Activated CD4-positive, CD25-positive, alpha-beta regulatory T cell (primary cell): ENCODE measurements at places on chromosomes 6 and 20.

- DNase-seq: no peak
These were observed 243.5 kb upstream of the THEMIS start for GRCh38 chr6:128144320-128144719.

- peak; percentile 54 for DNase-seq
These were observed 192.0 kb downstream of the PREX1 start for GRCh38 chr20:48635791-48636267.

- DNase-seq: no peak
These were observed 115.2 kb upstream of the RIN2 start for GRCh38 chr20:19642860-19643259.

- DNase-seq: no peak
These were observed 356.8 kb downstream of the HDGFL1 start for GRCh38 chr6:22925920-22926789.

GRCh38 chr6:137798846-137799245 lies 68.2 kb upstream of the TNFAIP3 start:
- no peak for DNase-seq

DNA sequence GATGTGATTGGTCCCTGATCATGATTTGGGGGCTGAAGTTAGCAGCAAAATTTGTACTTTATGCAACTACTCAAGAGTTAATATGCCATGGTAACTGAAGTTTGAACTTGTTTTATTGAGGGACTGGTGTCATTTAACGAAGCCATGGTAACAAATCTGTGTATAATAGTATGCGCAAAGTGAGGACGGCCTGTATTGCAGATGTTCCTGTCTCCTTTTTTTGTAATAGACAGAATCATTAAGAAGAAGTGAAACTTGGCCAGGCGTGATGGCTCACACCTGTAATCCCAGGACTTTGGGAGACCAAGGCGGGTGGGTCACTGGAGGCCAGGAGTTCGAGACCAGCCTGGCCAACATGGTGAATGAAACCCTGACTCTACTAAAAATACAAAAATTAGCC lies 22.3 kb downstream of the RPRD1B start:
- DNase-seq: no peak

- DNase-seq: no peak
These were observed 4.9 kb upstream of the HMGA1 start for GRCh38 chr6:34231566-34232336.

DNA sequence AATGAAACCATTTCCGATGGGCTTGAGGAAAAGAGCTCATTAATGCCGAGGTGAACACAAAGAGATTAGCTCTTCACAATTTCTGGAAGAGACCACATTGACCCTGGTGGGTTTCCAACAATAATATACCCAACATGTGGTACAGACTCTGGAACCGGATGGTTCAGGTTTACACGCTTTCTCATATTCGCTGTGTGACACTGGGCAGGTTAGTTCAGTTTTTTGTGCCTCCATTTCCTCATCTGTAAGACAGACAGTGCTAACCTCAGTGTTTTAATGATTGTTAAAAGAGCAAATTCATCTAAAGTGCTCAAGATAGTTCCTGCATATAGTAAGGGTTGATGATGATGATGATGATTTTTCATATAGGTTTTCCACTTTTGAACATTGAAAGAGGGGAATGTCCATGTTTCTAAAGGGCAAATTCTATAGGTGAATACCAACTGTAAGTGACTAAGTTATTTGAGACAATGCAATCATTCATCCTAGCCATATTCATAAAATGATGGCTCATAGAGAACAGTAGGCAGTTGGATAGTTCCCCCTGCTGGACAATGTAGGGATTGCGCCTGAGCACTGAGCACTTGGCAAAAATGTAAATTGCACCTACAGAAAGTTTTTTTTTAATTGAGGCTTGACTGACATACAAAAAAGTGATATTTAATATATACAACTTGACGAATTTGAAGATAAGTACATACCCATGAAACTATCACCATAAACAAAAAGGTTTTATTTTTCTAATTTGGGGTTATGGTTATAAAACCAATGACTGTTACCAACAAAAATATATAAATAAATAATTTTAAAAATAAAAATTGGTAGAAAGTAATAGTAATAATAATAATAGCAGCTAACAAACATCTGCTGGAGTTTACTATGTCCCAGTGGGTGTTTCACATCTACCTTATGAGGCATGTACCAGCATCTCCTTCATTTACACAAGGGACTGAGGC lies 2.1 kb upstream of the PERP start:
- peak; percentile 55 for DNase-seq

- no peak for DNase-seq
These were observed 143.7 kb downstream of the SYNDIG1 start for GRCh38 chr20:24612799-24613775.

- DNase-seq: no peak
These were observed 33.3 kb upstream of the PRSS16 start for GRCh38 chr6:27214126-27214601.

GRCh38 chr6:23380465-23380864 lies 745.5 kb upstream of the NRSN1 start:
- no peak for DNase-seq

GRCh38 chr20:25247518-25247955 lies 348 bp upstream of the PYGB start:
- no peak for DNase-seq

DNA sequence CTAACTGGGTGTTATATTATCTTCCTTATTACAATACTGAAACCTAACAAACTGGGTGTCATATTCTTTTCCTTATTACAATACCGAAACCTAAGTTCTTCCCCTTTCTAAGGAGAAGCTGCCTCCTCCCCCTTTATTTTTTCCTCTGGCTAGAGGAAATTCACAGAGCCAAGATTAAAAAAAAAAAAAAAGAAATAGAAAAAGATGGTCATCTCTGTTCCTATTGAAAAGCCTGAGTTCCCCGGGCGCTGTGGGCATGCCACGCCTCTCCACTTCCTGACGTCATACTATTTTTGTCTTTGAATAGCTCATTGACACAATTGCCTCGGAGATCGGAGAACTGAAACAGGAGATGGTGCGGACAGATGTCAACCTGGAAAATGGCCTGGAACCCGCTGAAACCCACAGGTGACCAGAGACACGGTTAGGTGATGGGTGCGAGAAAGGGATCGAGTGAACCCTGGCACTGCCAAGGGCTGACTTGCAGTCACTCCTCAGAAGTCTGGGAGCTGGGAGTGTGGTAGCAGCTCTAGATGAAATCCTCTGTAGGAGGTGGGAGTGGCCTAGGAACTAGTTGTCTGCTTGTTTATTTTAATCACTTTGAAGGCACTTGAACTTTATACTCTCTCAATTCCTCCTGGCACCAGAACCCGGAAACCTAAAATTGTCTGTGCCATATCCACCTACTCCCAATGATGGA lies 82.2 kb upstream of the NAA20 start:
- no peak for DNase-seq

DNA sequence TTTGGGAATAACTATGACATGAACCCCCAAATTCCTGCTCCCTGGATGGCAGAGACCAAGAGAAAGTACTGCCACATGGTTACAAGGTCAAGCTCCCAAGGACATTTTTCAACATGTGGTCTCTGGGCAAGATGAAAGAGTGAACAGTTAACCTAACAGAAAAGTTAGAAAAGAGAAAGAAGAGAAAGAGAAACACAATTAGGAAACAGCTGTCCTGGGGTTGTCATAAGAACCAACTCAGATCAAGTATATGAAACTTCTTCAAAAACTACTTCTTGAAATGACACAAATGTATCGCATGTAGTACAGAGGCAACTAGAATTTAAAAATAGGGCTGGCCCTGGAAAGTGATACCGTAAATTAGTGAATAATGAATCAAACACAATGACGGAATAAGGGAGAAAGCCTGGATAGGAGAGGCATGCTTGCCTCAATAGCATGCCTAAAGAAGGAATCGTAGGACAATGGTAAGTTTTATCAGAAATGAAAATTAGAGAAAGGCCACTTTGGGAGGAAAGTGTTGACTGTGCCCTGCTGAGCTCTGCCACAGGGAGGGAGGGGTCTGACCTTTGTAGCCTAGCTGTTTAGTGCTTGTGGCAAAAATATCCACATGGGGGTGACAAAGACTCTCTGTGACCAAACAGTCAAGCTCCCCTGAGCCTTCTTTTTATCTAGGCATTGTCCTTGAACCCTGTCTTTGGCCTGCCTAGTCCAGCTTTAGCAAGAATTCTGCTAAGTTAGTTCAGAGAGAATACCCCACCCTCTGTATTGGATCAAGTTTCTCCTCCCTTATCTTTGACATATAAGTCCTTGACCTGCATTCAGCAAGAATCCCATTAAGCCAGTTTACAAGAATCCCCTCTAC lies 4.3 kb upstream of the DCBLD1 start:
- no peak for DNase-seq

DNA sequence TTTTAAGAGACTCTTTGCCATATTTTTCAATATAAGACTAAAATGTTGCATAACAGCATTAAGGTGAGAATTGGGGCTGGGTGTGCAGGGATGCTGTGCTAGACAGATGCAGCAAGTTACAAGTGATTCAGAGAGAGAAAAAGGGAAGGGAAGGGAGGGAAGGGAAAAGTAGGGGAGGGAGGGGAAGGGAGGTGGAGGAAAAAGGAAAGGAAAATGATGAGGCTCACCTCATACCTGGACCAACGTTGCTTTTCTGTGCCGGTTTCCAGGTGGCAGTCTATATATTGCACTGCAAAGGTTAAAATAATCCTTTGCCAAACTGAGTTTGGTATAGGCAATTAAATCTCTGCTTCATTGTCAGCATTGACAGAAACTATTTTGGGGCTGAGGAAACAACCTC lies 155.4 kb upstream of the LAMA2 start:
- no peak for DNase-seq

GRCh38 chr6:66926060-66926459 lies 1219.0 kb upstream of the EYS start:
- no peak for DNase-seq

DNA sequence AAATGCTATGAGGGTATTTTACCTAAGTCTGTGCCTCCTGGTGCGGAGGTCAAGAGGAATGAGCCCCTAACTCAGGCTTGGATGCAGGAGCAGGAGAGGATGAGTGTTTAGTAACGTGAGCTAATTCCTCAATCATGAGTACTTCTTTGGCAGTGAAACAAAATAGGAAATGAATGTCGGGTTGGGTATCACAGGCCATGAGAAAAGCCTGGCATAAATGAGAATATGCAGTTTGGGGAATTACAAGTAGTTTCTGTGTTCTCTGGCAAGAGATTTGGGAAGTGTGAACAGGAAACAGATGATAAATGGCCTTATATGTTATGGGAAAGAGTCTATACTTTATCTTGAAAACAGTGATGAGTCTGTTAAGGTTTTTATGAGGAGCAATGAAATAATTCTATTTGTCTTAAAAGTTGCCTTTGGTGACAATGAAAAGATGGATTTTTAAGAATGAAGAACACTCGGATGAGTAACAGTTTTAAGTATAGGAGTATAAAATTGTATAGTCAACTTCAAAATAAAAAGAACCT lies 59.0 kb upstream of the RNF146 start:
- no peak for DNase-seq

GRCh38 chr20:63745961-63746731 lies 6.6 kb downstream of the SLC2A4RG start:
- no peak for DNase-seq

DNA sequence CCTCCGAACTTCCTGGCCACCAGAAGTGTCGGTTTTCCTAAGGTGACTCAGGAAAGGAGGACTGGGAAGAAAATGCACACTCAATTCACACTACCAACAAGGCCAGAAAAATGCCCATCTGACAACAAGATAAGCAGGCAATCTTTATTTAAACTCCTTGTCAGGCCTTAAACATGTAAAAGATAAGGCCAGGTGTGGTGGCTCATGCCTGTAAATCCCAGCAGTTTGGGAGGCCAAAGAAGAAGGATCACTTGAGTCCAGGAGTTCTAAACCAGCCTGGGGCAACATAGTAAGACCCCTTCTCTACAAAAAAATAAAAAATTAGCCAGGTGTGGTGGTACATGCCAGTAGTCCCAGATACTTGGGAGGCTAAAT lies 7.6 kb upstream of the ID1 start:
- no peak for DNase-seq

- DNase-seq: no peak
These were observed 78.5 kb upstream of the BHLHE23 start for GRCh38 chr20:63085151-63085861.

GRCh38 chr6:170459451-170459850 lies 93.7 kb downstream of the PSMB1 start:
- DNase-seq: no peak

- DNase-seq: no peak
These were observed 33.2 kb upstream of the MYB start for GRCh38 chr6:135147637-135148592.

GRCh38 chr6:9943986-9944385 lies 470.9 kb downstream of the TFAP2A start:
- no peak for DNase-seq

- DNase-seq: no peak
These were observed 17.4 kb upstream of the ARMC12 start for GRCh38 chr6:35719404-35719829.

DNA sequence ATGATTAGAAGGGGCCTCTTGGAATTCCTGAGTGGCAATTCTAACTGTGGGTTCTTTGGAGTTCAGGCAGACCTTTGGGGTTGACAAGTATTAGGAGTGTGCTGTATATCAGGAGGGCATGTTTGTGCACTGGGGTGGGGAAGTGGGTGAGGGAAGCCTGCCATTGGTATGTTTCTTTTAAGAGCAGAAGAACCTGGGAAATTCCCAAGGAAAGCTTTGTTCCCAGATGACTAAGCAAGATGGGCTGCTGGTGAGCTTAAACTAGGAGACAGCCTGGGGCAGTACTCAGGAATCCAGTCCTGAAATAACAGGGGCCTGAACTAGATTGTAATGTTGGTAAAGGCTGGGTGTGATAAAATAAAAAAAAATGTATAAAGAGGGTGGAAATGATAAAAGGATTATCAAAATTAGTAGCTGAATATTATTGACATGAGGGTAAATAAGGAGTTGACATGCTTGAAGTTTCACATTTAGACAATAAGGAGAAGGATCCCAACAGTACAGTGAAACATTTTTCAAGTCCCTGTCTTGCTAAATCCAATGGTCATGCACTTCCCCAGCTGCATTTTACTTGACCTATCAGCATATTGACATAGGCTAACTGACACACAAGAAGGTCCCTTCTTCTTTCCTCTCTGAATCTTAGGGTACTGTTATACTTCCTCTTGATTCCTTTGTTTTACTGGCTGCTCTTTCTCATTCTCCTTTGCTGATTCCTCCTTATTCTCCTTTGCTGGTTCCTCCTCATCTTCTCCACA lies 18.4 kb upstream of the IFNGR1 start:
- DNase-seq: no peak

DNA sequence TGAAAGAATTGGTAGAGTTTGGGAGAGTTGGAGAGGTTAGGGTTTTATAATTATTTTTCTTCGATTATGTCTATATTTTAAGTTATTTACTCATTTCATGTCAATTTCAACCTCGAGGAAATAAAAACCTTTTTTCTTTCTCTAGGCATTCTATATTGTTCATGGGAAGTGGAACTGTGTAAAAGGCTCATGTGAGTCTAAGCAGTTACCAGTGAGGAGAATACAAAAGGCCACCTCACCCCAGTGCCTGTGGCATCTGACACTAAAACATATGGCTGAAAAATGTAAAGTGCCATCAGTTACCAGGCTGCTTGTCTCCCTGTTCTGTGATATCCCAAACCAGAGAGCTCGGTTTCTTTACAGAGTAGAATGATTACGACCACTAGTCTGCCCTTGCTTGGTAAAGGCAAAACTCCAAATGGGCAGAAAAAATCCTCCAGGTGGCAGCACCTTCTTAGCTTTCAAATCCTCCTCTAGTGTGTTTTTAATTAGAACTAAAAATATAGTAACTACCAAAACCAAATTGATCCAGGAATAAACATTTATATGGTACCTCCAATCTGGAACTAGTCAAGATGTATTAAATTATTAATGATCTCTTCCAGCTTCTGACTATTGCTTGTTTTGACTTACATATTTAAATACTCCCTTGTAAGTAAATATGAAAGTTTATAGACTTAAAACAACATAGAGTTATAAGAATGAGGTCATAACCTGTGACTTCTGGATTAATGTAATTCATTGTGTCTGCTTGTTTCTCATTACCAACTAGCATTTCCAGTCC lies 122.6 kb upstream of the MCHR2 start:
- DNase-seq: no peak
